ENCODE measurements at places on chromosomes 13 and 19.

GRCh38 chr13:74449811-74450524, 315.8 kb upstream of the KLF12 start:
- no peak for DNase-seq

DNA sequence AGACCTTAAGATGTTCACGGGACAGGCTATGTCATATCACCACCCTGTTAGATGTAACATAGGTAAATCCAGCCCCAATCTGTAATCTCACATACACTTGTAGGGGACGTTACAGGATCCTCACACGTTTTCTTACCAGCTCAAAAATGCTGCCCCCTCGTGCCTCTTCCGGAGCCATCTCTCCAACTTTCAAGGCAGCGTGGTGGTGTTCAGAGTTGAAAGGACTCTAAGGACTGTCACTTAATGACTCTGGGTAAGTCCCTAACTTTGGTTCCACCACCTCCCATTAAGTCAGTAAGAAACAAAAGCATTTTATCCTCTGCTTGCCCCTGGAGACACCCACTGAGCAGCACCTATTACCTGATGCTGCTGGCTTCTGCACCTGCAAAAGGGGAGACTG, 4.4 kb downstream of the MED26 start:
- DNase-seq: no peak

DNA sequence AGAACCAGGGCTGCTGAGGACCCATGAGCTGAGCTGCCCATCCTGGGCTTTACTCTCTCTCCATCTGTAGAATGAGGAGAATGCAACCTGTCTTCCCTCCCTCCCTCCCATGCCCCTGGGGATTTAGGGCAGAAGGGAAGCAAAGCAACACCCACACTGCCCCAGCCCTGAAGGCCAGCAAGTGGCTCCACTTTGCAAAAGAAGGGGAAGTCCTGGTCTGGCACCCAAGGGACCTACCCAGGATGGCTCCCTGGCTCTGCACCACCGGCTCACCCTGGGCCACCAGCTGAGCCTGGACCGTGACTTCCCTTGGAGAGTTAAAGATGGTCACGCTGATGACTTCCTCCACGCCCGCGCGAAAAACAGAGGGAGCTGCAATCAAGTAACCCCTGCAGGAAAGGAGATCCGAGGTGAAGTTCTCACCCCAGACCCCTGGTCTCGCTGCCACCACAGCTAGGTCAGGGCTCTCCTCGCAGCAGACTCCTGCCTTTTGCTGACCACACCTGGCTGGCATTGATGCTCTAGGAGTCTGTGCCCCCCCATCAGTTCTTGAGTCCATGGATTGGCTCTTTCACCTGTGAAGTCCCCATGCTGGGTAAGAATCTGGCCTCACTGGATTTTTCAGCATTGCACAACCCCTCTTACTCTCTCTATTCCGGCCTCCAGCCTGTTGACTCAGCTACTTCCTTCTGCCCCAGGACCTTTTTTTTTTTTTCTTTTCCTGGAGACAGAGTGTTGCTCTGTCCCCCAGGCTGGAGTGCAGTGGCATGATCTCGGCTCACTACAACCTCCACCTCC, 4.6 kb downstream of the CPAMD8 start:
- no peak for DNase-seq

- no peak for DNase-seq
Measured at GRCh38 chr19:51000981-51001380, 423 bp downstream of the KLK8 start.

- no peak for DNase-seq
Measured at GRCh38 chr19:7701654-7702457, at the start of gene FCER2. Gene FCER2, minus strand, starts transcription at chr19:7702131. Its CDS starts 2,371 bp downstream, at chr19:7699760.

GRCh38 chr19:42189133-42189532, 28.3 kb downstream of the DEDD2 start:
- no peak for DNase-seq

Measured in cerebellum (tissue), 4 donors.